ENCODE measurements at places on chromosomes 16 and 17. TPM values are rescaled to one million over a fixed set of nuclear protein-coding genes. Genes with fewer than 3 reads are reported as not detected.

NTN1 gene
- 6.8 TPM for total RNA-seq

PRCD gene
- total RNA-seq: 0.64 TPM

TNFRSF13B gene
- not detected for total RNA-seq

CDIP1 gene
- 29.5 TPM for total RNA-seq

DNA sequence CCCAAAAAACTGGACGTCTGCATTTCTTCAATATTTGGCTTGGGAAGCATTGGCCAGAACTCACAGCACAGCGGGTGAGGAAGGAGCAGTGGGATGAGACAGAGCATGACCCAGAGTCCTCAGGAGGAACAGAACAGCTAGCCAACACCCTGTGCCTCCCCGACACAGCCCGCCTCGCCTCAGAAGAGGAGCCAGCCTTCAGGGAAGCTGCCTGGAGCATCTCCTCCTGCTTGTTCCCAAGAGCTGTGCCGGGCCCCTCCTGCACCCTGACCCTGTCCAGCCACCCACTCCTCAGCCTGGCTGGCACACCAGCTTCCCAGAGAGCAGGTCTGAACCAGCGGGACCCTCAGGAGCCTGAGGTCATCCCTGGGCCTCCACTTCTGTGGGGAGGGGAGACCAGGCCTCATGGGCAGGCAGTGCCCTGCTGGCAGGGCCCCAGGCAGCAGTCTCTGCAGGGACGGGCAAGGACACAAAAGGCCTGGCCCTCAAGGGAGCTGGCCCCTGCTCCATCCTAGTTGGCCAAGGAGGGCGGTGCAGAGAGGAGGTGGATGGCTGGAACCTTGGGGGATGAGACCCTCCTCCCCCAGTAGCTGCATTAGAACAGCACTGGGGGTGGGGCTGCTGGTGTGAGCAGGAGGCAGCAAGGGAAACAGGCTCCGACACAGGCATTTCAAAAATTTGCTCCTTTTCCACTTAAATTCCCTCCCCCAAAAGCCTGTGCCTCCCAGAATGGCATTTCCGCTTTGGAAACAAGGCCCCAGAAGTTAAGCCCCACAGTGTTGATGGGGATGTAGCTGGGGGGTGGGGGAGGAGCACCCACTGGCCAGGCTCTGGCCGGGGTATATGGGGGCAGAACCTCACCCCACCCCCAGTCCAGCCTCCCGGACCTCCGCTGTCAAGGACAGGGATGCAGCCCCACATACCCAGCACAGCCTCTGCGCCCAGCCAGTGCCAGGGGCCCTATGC is 1.8 kb upstream of the BCAR1 start:
- no peak overlapping the region for H3K4me3 ChIP-seq
- H3K4me1 ChIP-seq: peaks cover 88% of the 10 kb centered on the region
- H3K27ac ChIP-seq: peak overlapping the region; percentile 95
- no peak for DNase-seq
- no peaks in the 10 kb centered on the region for H3K27me3 ChIP-seq
- H3K36me3 ChIP-seq: no peaks in the 10 kb centered on the region

All from transverse colon (tissue), 4 donors.